ENCODE measurements at places on chromosomes 5 and 9.
A peak's percentile ranks its signal among the peaks of the same experiment; 100 is the strongest.

DNA sequence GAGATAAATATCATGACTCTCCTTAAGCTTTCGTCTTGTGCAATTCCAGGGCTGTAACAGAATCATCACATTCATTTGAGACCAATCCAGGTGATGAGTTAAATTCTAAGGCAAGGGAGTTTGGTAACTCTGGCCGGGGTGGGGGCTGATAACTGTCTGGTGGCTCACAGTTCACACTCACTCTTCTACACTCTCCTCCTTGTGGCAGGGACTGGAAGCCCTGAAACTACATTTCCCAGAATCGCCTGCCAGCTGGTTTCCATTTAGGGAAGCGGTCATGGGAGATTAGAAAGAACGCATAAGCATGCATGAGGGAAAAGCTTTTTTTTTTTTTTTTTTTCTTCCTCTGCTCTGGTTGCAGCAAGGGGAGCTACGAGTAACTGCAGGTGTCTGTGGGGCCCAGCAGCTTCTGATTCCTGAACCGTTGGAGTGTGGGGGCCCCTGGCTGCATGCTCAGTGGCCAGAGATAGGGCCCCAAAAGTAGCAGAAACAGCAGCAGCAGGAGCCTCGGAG, 154.8 kb upstream of the TBC1D2 start:
- no peak for DNase-seq

DNA sequence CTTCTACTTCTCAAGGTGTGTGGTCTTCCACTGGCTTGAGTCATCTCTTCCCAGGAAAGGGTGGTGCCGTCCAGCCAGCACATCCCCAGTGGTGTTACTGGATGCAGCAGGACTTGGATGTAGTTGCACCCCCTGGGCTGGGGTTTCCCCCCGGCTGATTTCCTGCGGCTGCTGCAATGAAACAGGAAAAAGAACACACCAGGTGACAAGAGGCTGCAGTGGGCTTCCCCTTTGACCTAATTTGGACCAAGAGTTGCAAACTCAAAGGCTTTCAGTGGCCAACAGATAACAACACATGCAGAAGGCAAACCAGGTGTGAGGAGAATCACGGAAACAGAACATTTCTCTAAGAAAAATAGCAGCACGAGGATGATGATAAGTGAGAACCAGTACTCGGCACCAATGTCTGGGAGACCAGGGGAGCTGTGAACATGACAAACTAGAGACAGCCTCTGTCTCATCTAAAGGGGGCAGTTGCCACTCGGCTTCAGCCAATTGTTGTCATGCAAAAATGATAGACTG, 83.7 kb downstream of the PDE6A start:
- DNase-seq, result peak; percentile 64

- no peak for DNase-seq
Observed at GRCh38 chr9:20054734-20055133, 265.9 kb upstream of the SLC24A2 start.

- DNase-seq, result no peak
Observed at GRCh38 chr5:8691221-8691620, 822.3 kb downstream of the MTRR start.

GRCh38 chr5:157343842-157344790, 78.2 kb downstream of the CYFIP2 start:
- DNase-seq, result peak; percentile 59

- DNase-seq, result no peak
Observed at GRCh38 chr9:90925581-90926257, 124.1 kb downstream of the SYK start.

GRCh38 chr5:65924366-65925043, 1.9 kb upstream of the ERBIN start:
- no peak for DNase-seq

GRCh38 chr5:93723005-93723404, 18.4 kb downstream of the POU5F2 start:
- DNase-seq, result no peak

GRCh38 chr5:170585273-170585948, 81.6 kb downstream of the KCNIP1 start:
- DNase-seq, result no peak

- DNase-seq, result no peak
Observed at GRCh38 chr5:1152771-1153282, 41.0 kb upstream of the SLC12A7 start.

GRCh38 chr9:111250875-111251842, 78.9 kb downstream of the OR2K2 start:
- DNase-seq, result no peak

DNA sequence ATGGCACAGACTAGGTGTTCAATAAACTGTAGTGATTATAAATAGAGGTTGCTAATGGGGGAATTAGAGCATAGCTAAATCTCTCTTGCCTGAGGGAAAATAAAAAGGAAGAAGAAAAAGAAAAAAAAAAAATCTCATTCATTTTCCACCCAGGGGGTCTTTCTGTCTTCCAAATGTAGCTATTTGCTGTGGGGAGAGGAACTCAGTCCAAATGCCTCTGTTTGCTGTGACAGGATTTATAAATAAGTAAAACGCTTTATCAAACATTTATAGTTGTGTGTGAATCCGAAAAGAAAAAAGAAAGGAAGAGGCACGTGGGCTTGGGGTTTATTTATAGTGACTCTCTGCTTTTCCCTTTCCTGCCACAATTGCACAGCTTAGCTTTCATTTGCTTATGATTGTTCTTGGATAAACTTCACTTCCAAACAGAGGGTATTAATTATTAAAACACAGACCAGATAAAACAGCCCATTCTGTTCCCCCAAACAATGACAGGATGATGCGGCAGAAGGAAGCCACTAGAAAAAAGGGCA, 245.7 kb downstream of the ASTN2 start:
- DNase-seq, result no peak

GRCh38 chr5:135440916-135441315, 6.2 kb downstream of the DCANP1 start:
- DNase-seq, result no peak

GRCh38 chr5:98796197-98796972, 22.9 kb downstream of the RGMB start:
- no peak for DNase-seq

- DNase-seq, result no peak
Observed at GRCh38 chr9:90060256-90060655, 455.4 kb downstream of the GADD45G start.

- no peak for DNase-seq
Observed at GRCh38 chr5:9174446-9174845, 371.4 kb downstream of the SEMA5A start.

- DNase-seq, result no peak
Observed at GRCh38 chr5:22787398-22787797, 65.7 kb downstream of the CDH12 start.

DNA sequence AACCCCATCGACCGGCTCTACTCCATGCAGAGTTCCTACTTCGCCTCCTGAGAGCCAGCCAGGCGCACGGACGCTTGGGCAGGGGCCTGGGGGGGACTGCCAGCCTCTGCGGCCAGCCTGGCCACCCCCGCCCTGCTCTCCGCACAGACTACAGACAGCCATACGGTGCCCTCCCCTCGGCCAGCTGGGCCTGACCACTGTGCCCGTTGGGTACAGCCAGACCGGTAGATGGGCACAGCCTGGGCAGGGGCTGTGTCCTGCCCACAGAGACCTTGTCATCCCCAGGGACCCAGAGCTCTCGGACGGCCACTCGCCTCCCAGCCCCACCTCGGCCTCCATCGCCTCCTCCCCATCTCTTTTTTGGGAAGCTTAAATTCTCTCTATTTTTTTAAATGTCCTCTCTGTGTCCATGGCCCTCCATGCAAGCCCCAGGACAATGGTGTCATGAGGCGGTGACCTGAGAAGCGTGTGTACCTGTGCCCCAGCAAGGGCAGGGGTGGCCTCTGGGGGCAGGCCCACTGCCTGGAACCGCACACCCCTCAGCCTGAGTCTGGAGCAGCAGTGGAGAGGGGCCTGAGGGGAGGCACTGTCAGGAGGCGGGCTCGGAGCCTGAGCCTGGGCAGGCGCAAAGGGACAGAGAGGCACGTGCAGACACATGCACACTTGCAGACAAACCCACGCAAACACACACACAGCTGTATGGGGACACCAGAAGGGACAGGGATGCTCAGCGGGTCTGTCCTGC, 82.8 kb downstream of the LMX1B start:
- no peak for DNase-seq

- no peak for DNase-seq
Observed at GRCh38 chr9:18623221-18624079, 149.5 kb downstream of the ADAMTSL1 start.

DNA sequence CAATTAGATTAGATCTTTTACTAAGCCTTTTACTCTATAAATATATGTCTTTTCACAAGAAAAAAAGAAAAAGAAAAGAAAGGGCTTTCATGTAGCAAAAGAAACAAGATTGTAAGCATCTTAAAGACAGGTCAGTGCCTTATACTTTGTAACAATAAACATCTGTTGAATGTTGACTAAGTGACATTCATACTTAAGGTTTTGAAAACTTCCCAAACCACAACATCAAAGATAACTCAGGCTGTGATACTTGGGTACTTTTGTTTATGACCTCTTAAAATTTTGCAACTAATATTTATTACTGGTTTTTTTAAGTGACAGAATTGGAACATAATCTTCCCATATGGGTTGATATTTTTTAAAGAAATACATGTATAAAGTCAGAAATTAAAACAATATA, 7.4 kb downstream of the GRAMD2B start:
- DNase-seq, result no peak

- no peak for DNase-seq
Observed at GRCh38 chr9:136339173-136339957, 12.0 kb downstream of the GPSM1 start.

- no peak for DNase-seq
Observed at GRCh38 chr9:68437785-68438184, 81.4 kb downstream of the PGM5 start.

DNA sequence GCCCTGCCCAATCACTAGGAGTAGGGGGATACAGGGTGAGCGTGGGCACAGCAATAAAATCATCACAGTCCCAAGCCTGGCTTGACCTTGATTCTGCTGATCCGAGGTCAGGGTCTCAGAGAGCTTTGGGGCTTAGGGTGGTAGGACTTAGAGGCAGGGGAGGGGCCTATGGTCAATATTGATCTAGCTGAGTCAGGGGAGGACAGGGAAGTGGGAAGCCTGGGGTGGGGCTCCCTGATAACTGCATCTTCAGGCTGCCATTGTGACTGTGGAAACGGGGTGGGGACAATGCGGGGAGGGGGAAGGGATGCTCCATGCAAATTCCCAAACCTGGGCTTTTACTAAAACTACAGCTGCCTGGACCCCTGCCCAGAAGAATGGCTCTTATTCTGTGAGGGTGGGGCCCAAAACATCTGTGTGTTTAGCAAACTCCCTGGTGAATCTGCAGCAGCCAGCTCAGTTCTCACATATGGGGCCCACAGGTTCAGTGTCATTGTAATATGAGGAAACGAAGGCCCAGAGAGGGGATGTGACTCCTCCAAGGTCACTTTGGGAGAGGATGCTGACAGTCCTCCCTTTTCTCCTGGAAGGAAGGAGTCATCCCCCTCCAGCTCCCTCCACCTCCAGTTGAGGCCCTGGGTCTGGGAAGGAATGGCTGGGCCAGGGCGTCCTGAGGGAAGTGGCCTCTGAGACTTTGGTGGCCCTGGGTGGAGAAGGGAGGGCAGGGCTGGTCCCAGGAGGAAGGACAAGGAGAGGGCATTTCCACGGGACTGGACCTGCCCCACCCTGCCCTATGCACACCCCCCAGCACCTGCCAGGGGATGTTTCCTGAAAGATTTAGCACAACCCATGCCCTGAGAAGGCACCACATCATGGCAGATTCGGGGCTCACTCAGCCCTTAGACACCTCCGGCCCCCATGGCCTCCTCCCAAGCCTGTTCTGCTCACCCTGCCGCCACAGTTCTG, 26.4 kb downstream of the SLC6A7 start:
- DNase-seq, result no peak

DNA sequence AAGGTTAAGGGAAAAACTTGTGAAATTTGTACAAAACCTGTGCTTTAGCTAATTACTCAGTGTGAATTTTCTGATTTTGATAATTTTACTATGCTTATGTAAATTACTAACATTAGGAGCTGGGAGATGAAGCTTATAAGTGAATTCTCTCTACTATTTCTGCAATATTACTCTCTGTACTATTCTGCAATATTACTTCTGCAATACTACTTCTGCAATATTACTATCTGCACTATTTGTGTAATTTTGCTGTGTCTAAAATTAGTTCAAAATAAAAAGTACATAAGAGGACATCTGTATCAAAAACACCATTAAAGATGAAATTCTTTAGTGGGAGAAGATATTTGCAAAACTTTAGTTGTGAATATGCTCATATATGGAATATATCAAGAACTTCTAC, 62.9 kb downstream of the C9 start:
- DNase-seq, result no peak

GRCh38 chr5:176173647-176174046, 64.6 kb upstream of the SIMC1 start:
- no peak for DNase-seq

DNA sequence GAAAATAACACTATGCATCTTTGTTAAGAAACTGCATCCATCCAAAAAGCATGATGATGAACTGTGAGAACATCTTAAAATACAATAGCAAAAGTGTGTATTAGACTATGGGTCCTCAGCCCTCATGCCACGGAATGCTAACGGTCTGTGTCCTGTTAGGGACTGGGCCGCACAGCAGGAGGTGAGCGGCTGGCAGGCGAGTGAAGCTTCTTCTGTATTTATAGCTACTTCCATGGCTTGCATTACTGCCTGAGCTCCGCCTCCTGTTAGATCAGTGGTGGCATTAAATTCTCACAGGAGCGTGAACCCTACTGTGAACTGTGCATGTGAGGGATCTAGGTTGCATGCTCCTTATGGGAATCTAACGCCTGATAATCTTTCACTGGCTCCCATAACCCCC, 129.8 kb downstream of the NXNL2 start:
- no peak for DNase-seq

GRCh38 chr9:17017931-17018491, 116.8 kb upstream of the CNTLN start:
- no peak for DNase-seq

DNA sequence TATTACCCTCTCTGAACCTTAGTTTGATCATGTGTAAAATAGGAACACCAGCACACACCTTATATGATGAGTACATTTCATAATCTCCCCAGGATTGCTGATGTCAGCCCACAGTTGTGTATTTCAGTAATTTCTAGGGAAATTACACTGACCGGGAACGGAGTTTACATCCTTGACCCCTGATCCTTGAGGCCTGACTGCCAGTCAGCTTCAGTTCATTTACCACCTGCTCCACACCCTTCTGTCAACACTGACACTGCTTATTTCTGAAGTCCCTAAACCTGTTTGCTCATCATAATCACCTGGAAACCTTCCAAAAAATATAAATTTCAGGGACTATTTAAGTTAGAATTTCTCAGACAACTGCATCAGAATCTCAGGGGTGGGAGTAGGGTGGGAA, 55.3 kb downstream of the ZNF622 start:
- DNase-seq, result no peak

- no peak for DNase-seq
Observed at GRCh38 chr5:34053133-34053532, 10.1 kb upstream of the C1QTNF3 start.

DNA sequence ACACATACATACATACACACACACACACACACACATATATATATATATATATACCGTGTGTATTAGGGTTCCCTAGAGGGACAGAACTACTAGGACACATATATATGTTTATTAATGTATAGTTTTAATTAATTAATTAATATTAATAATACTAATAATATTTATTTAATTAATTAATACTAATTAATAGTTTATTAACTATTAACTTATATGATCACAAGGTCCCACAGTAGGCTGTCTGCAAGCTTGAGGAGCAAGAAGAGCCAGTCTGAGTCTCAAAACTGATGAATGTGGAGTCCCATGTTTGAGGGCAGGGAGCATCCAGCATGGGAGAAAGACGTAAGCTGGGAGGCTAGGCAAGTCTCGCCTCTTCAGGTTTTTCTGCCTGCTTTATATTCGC, 398.0 kb upstream of the KIF2A start:
- DNase-seq, result no peak

GRCh38 chr9:88590558-88591146, 55.7 kb downstream of the NXNL2 start:
- no peak for DNase-seq
